ENCODE measurements at places on chromosomes 2 and 18.

GRCh38 chr2:110101901-110102803 lies 13.5 kb downstream of the MALL start:
- DNase-seq = no peak

DNA sequence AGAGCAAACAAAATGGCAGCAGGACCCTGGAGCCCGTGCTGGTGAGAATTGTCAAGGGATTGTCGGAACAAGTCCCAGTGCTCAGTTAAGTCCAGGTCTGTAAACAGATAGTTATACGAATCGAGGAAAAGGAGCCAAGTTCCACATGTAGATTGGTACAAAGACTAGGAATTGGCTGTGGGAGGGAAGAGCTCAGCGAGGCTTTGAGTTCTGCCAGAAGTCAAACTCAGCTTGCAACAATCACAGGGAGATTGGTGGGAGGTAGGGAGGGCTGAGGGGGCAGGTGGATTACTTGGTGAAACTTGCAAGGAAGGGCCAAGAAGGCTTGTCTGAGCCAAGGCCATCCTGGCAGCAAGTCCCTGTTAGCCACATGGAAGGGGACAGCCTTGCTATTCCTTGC lies 217.8 kb upstream of the ARL4C start:
- no peak for DNase-seq

DNA sequence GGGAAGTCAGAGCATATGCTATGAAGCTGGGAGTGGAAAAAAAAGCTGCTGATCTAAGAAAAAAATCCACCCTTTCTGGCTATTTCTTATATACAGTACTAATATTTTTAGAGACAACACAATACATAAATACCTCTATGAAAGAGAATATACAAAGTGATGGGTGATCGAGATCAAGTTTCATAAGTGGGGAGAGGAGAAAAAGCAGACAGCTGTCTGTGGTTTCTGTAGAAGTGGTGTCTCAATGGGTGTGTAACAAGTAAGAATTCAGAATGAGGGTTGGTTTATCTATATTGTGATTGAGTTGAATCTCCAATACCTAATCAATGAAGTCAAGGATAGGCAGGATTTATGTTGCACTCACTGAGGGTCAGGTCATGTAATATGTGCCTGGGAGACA lies 191.0 kb downstream of the HNMT start:
- DNase-seq = no peak

DNA sequence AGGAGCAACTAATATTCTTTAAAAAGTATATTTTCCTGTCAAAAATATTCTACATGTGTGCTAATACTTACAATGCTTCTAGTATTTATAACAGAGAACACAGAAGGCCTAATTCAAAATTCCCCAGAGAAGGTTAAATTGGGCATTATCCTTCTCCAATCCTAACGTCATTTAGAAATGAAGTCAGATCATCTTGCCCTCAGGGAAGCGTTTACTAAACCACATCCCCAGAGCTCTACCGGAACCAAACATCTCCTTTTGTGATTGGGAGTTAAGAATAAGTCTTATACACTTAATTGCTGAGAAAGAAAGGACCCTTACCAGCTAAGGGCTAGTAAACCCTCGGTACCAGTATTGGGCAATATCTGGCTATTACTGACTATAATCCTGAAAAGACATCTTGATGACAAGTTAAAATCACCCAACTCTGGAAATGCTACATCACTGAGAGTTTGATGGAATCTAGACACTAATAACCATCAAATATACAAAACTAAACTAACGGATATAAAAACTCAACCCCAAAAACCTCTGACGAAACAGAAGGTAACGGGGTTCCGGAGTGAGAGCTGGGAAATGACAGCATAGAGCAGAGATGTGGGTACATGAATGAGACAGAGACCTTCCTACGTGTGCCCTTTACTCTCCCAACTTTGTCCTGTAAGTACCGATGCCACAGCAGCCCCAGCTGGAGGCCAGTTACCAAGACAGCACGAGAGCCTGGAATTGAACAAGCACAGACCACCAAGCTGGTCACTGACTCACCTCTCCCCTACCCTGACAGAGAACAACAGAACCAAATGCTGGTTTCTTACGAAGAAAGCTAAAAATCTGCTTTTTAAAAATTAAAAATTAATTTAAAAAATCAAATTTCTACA lies 35.0 kb downstream of the WDSUB1 start:
- DNase-seq = no peak

DNA sequence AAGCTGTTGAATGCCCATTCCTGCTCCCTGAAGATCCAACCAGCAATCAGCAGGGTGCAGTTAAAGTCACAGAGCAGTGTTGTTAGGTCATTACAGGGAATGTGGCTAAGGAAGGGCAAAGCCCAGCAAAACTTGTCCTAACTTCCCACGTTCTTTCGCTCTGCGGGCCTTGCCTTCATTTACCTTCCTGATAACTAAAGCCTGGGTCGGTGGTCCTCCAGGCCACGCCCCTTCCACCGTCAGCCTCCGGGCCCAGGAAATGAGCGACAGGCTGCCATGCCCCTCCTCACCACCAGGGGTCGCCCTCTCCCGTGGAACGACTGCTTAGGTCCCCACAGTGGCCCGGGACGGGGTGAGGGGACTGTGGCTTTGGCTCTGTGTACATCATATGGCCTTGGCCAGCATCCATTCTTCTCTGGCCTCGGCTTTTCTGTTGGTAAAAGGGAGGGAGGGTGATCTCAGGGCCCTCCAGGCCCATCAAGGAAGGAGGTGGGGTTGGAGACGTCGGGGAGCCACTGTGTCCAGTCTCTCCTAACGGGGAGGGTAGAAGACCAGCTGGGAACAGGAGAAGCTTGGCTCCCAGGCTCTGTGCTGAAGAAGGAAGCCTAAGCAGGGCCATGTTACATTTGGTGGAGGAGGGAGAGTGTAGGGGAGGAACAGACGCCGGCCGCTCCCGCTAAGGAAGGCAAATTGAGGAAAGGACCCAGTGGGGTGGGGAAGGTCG lies 2.2 kb downstream of the SH2D6 start:
- peak; percentile 92 for DNase-seq

DNA sequence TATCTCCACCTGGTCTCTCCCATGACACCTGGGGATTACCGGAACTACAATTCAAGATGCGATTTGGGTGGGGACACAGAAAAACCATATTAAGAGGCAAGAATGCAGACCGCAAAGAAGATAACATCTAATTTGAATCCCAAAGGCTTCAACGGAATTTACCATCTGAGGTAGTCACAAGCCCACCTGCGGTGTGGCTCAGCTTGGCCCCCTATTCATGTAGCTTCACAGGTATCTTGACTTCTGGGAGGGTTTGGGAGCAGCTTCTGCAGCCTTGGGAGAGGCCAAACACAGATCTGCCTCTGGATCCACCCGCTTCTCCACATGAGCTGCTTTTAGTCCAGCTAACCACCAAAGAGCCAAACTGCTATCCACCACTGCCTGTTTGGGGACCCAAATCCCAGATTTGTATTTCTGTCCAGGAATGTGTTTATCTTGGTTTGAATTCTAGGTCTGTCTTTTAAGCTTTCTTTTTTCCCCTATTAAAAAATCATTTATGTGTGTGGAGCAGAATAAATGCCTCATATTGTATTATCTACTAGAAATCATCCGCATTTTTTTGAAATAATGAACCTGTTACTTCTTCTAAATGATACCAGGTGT lies 247.6 kb downstream of the DLGAP1 start:
- no peak for DNase-seq

GRCh38 chr2:228493852-228494251 lies 312.4 kb upstream of the SPHKAP start:
- DNase-seq = no peak

GRCh38 chr18:57209713-57210106 lies 62.8 kb downstream of the BOD1L2 start:
- no peak for DNase-seq

GRCh38 chr18:57088883-57089282 lies 58.0 kb upstream of the BOD1L2 start:
- DNase-seq = no peak

DNA sequence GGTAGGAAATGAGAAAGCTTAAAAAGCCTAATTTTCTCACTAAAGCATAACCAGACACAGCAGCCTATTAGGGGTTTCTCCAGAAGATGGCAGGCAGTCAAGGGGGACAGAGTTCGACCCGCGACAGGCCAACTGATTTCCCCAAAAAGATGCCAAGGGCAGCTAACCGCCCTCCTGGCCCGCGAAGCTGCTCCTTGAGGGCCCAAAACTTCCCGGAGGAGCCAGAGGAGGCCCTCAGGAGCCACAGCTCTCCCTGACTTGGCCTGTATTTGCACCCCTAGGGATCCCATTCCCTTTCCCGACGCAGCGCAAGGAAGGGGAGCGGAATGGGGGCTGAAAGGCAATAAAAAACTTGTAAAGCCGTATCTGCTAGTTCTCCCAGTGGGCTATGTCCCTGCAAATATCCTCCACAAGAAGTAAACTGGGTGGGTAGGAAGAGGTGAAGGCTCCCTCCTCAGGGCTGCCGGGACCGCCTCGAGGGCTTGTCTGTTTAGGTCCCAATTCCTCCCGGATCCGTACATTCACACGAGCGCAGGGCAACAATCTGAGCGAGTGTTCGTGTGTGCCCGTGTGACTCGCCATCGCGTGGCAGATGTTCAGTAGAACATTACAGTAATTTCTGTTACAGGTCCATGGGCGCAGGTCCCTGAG lies 756 bp upstream of the NAGK start:
- DNase-seq = no peak

- no peak for DNase-seq
Observed at GRCh38 chr18:52903857-52904256, 563.9 kb downstream of the DCC start.

DNA sequence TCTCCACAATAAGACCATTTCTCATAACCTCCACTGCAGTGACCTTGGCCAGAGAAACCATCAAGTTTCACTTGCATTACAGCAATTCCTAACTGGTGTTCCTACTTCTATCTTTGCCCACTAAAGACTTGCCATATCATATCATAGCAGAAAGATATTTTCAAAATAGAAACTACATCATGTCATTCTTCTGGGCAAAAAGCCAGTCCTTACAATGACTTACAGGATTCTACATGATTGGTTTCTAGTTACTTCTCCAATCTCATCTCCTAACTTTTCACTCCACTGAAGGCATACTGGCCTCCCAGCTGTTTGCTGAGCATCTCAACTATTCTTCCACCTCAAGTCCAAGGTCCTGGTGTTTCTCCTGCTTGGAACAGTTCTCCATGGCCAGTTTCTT lies 151.4 kb downstream of the HNMT start:
- no peak for DNase-seq

DNA sequence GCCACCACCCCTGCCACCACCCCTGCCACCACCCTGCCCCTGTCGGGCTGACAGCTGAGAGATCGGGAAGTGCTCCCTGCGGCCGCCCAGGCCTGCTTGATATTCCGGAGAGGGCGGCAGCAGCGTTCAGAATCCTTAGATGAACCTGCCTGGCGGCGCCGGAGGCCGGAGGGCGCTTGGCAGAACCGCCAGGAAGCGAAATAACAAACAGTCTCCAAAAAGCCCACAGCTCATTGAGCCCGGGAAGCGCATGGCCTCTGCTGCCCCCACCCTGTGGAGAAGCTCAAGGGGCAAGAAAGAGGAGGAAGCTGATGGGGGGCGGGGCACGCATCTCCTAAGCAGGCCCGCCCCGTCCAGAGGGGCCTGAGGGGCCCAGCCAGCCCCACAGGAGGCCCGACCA lies 92.2 kb upstream of the MBOAT2 start:
- no peak for DNase-seq

DNA sequence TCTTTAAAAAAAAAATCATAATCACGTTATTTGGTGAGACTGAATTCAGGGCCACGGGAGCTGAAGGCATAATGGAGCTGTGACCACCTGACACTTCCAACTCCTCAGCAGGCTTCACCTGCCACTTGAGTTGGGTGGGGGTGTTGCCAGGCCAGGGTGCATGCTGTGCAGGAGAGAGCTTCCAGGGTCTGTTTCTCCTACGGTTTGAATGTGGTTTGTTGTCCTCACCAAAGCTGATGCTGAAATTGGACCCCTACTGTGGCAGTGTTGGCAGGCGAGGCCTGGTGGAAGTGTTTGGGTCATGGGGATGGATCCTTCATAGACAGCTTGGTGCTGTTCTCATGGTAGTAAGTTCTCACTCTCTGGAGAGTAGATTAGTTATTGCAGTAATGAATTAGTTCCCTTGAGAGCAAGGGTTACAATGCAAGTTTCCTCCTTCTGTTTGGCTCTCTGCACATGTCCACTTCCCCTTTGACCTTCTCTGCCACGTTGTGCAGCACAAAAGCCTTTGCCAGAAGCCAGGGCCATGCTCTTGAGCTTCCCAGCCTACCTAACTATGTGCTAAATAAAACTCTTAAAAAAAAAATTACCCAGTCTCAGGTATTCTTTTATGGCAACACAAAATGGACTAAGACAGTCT lies 38.3 kb upstream of the ANKRD44 start:
- DNase-seq = no peak

GRCh38 chr18:78726326-78727056 lies 253.1 kb upstream of the SALL3 start:
- no peak for DNase-seq

- no peak for DNase-seq
Observed at GRCh38 chr2:230898713-230899091, 26.3 kb downstream of the GPR55 start.

- DNase-seq = no peak
Observed at GRCh38 chr2:137829251-137829650, 135.0 kb upstream of the HNMT start.

DNA sequence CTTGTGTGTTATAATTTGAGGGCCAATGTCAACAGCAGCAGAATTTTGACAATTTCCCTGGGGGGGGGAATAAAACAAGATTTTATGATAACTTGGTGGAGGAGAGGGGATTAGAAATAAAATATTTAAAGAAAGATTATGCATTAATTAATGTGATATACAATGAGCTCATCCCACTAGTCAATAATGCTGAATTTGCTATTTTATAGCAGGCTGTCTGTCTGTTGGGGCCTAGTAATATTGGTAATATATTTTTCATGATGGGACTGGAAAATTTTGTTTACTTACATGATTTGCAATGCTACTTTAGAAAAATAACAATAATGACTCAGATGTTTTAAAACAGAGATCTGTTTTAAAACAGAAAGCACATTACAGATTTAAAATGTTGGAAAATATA lies 118.0 kb downstream of the RNF152 start:
- no peak for DNase-seq

GRCh38 chr2:224378701-224379097 lies 23.2 kb downstream of the FAM124B start:
- DNase-seq = no peak

- DNase-seq = no peak
Observed at GRCh38 chr18:73774811-73775509, 372.7 kb downstream of the FBXO15 start.

GRCh38 chr18:12599543-12599942 lies 58.4 kb downstream of the SPIRE1 start:
- DNase-seq = no peak

GRCh38 chr18:74498712-74499627 lies 2.8 kb downstream of the CNDP2 start:
- DNase-seq = peak; percentile 83

GRCh38 chr2:70391259-70391658 lies 89.4 kb upstream of the FAM136A start:
- no peak for DNase-seq

- no peak for DNase-seq
Observed at GRCh38 chr2:240538031-240538780, 19.6 kb downstream of the ANKMY1 start.

GRCh38 chr18:45666520-45666919 lies 51.2 kb downstream of the SLC14A2 start:
- no peak for DNase-seq

- no peak for DNase-seq
Observed at GRCh38 chr18:33849731-33850130, 271.7 kb downstream of the ASXL3 start.

All from CD8-positive, alpha-beta T cell (primary cell).